H1 (cell line): ENCODE measurements at places on chromosomes 16 and 17. TPM values are rescaled to one million over a fixed set of nuclear protein-coding genes. Genes with fewer than 3 reads are reported as not detected.
A peak's percentile ranks its signal among the peaks of the same experiment; 100 is the strongest.

GRCh38 chr17:30720013-30720471 lies 104.5 kb downstream of the CRLF3 start:
- no peak for DNase-seq
- 0 out of 2 replicates have a peak, but pooled peaks cover 6% of the 10 kb centered on the region for H3K36me3 ChIP-seq
- H3K4me1 ChIP-seq = no peaks in the 10 kb centered on the region
- no peaks in the 10 kb centered on the region for H3K27me3 ChIP-seq

DNA sequence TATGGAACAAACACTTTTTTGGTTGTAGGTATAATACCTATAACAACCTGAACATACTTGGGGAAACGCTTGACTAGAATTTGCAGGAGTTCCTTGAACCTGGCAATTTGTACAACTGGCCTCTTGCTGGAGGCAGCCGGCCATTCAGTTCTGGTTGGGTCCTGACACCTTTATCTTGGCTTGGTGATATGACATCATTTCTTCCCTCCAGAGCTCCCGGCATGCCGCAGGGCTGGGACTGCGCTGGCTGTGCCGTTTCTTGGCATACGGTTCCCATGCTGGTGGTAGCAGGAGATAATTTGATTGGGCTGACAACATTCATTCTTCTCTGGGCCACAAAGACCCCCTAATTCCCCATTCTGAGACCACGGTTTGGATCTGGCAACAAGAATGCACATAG lies 87.5 kb downstream of the ASIC2 start:
- no peaks in the 10 kb centered on the region for H3K4me1 ChIP-seq
- no peak for DNase-seq
- no peak overlapping the region for H3K4me3 ChIP-seq
- H3K36me3 ChIP-seq = no peaks in the 10 kb centered on the region

- no peak for DNase-seq
- H3K4me1 ChIP-seq = peaks cover 2% of the 10 kb centered on the region; the same call in 1 of the 2 replicates
- peaks cover 12% of the 10 kb centered on the region for H3K27me3 ChIP-seq
- no peaks in the 10 kb centered on the region for H3K36me3 ChIP-seq
- H3K4me3 ChIP-seq = peak overlapping the region; percentile 60
These were observed 38.4 kb upstream of the ARL4D start for GRCh38 chr17:43360376-43360738.

The ASPA gene
- total RNA-seq = not detected in 2 replicates

The TUBG2 gene
- 13.0 and 14.8 TPM in 2 replicates for total RNA-seq

The PRKCB gene
- total RNA-seq = 12.1 and 13.0 TPM in 2 replicates

- H3K4me1 ChIP-seq = no peaks in the 10 kb centered on the region
- DNase-seq = no peak
- no peaks in the 10 kb centered on the region for H3K27me3 ChIP-seq
- no peak overlapping the region for H3K4me3 ChIP-seq
These were observed 578.2 kb downstream of the TOX3 start for GRCh38 chr16:51968749-51969148.

DNA sequence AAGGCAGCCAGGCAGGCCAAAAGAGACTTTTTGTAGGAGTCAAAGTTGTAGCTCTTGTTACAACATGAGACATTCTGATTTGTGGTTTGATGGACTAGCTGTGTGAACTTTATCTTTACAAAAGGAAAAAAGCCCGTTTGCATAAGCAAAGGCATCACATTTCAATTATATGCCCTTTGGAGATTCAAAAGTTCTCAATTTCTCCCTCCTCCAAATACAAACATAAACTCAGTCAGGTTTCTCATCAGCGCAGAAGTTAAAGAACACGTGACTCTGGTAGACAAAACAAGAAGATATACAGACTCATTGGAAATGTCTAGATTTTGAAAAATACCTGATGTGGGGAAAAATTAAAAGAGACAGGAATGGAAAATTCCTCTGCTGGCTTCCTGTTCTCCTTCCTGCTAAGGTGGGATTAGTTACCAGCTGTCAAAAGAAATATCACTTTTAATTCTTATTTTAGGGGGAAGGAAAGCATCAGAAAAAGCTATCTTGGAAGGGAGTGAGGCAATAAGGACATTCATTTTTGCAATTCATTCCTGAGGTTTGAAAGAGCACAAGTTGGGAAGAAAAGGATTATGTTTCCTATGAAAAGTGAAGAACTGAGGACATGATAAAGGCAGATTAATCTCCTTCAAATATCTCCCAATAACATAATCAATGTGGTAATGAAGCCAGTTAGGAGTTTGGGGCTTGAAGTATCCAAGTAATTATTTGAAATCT lies 4.6 kb upstream of the KCNJ16 start:
- H3K27me3 ChIP-seq = no peaks in the 10 kb centered on the region
- DNase-seq = no peak
- H3K4me1 ChIP-seq = no peaks in the 10 kb centered on the region
- no peaks in the 10 kb centered on the region for H3K36me3 ChIP-seq
- no peak overlapping the region for H3K4me3 ChIP-seq

- no peaks in the 10 kb centered on the region for H3K4me1 ChIP-seq
- no peak overlapping the region for H3K27ac ChIP-seq
- no peaks in the 10 kb centered on the region for H3K36me3 ChIP-seq
- no peak for DNase-seq
- no peak overlapping the region for H3K4me3 ChIP-seq
These were observed 109.0 kb downstream of the HS3ST3A1 start for GRCh38 chr17:13492737-13493122.

DNA sequence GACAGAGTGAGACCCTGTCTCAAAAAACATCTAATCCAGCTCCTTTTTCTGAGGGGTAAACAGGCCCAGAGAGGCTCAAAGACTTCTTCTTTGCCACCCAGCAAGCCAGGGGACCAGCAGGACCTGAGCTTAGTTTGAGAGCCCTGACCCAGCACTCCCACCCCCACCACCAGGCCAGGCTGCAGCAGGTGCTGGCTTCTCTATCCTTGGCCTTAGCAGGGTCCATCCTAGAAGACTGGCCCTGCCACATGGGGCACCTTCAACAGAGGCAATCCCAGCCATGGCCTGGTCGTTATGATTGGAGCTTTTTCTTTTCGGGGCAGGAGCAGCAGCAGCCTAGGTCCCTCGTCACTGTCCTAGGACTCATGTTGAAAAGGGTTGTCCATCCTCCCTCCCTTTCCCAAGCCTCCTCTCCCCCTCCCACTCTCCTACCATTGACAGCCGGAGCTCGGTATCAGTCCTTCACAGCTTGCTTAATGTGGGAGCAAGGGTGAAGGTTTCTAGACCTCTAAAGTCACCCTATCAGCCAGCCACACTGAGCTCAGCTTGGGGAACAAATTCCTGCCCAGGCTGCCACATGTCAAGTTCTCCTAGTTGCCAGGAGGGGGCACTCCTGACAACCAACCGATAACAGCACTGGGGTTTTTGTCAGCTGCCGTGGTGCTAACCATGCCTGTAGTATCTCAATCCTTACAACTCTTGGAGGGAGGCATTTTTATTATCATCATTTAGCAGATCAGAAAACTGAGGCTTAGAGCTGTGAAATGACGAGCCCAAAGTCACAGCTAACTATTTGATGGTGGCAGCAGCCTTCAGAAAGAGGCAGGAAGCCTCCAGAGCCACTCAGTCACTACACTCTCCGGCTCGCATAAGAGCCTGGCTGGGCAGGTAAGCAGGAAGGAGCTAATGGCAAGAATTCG lies 11.2 kb downstream of the MRPL27 start:
- peak; percentile 34 for DNase-seq
- peaks cover 22% of the 10 kb centered on the region for H3K36me3 ChIP-seq
- no peak overlapping the region for H3K27ac ChIP-seq
- peaks cover 27% of the 10 kb centered on the region for H3K4me1 ChIP-seq
- H3K4me3 ChIP-seq = no peak overlapping the region
- H3K27me3 ChIP-seq = no peaks in the 10 kb centered on the region

DNA sequence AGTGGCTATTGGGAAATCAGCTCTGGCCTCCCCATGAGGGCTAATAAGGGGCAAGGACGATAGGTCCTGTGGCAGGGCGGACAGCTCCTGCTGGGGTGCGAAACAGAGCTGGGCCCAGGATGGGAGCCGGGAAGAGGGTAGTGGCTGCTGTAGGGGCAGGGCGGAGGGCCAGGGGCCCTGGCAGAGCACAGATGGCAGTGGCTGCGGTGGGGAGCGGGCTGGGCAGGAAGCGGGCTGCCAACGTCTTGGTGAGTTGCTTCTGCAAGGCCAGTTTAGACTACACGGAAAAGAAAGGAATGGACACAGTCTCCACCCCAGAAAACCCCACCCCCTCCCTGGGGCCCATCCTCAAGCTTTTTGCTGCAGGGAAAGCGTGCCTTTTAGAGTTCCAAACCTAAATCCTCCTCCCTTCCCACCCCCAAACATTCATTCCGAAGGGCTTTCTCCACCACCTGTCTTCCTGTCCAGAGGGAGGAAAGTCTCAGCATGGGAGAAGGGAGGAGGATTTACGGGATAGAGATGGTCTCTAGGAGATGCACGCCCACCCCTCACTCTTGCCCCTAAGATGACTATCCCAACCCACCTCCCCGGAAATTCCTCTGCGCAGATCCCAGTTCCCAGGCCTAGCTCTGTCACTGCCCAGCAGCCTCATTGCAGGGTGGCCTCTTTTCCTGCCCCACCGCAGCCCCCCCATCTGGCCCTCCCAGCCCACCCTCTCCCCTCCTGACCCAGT lies 7.1 kb downstream of the NKIRAS2 start:
- H3K36me3 ChIP-seq = peaks cover 13% of the 10 kb centered on the region
- H3K4me1 ChIP-seq = peaks cover 2% of the 10 kb centered on the region; the same call in 1 of the 2 replicates
- H3K4me3 ChIP-seq = no peak overlapping the region
- H3K27ac ChIP-seq = no peak overlapping the region
- no peaks in the 10 kb centered on the region for H3K27me3 ChIP-seq

GRCh38 chr16:77897129-77897437 lies 108.7 kb downstream of the VAT1L start:
- H3K4me3 ChIP-seq = no peak overlapping the region

The CHMP6 gene
- 15.7 and 16.0 TPM in 2 replicates for total RNA-seq

GRCh38 chr17:76840443-76840767 lies 27.8 kb upstream of the MGAT5B start:
- H3K4me3 ChIP-seq = peak overlapping the region; percentile 31; the same call in 1 of the 2 replicates
- peaks cover 9% of the 10 kb centered on the region for H3K27me3 ChIP-seq
- H3K4me1 ChIP-seq = peaks cover 15% of the 10 kb centered on the region
- no peak for DNase-seq
- no peak overlapping the region for H3K27ac ChIP-seq

The CDH11 gene
- 8.4 and 8.7 TPM in 2 replicates for total RNA-seq

GRCh38 chr17:45318561-45319230 lies 1.9 kb upstream of the MAP3K14 start:
- H3K4me3 ChIP-seq = no peak overlapping the region
- peaks cover 2% of the 10 kb centered on the region; the same call in 1 of the 2 replicates for H3K27me3 ChIP-seq
- no peaks in the 10 kb centered on the region for H3K36me3 ChIP-seq
- H3K27ac ChIP-seq = no peak overlapping the region
- no peak for DNase-seq

DNA sequence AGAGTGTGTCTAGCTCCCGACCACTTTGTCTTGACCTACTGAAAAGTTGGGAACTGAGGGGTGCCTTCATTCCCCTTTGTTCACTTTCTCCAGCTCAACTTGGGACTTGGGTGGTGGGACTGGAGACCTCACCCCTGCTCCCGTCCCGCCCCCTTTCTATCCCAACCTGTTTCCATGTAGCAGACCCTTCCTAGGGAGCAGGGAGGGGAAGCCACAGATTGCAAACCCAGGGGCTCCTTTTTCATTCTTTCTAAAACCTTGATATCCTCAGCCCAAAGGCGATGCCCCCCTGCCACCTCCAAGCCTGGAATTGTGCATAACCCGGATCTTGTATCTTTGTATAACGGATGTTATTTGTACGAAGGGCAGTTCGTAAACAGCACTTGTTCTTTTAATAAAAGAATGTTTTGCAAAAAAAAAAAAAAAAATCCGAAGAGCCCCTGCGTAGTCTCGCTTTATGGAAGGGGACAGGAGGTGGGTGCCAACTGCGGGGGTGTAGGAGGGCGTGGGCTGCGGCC lies 714 bp upstream of the CISD3 start:
- DNase-seq = no peak
- H3K4me1 ChIP-seq = peaks cover 7% of the 10 kb centered on the region; the same call in 1 of the 2 replicates
- no peaks in the 10 kb centered on the region for H3K27me3 ChIP-seq
- H3K4me3 ChIP-seq = peak overlapping the region; percentile 72
- H3K36me3 ChIP-seq = no peaks in the 10 kb centered on the region
- H3K27ac ChIP-seq = no peak overlapping the region

GRCh38 chr17:73142872-73143381 lies 21.9 kb upstream of the SSTR2 start:
- H3K27ac ChIP-seq = no peak overlapping the region
- no peaks in the 10 kb centered on the region for H3K27me3 ChIP-seq
- no peaks in the 10 kb centered on the region for H3K36me3 ChIP-seq
- H3K4me3 ChIP-seq = no peak overlapping the region
- no peaks in the 10 kb centered on the region for H3K4me1 ChIP-seq
- DNase-seq = no peak

DNA sequence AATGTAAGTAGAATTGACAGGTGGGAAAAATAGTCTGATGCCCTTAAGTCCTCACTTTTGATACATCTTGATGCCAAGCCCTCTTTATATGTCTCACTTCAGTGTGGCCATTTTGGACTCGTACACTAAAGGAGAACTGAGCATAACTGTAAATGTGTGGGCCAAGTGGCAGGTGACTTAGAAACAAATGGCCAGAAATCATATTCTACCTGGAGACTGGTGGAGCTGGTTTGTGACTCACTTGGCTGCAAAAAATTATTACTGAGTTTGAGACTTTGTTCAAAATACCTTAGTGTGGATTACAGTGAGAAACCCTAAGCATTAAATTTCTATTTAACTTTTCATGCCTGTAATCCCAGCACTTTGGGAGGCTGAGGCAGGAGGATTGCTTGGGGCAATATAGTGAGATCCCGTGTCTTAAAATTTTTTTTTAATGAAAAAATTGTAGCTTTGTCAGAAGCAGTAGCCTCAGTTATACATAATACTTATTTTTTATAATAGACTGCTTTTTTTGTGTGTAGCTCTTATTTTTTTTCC lies 5.0 kb downstream of the HAPSTR1 start:
- DNase-seq = no peak
- no peaks in the 10 kb centered on the region for H3K27me3 ChIP-seq
- peaks cover 4% of the 10 kb centered on the region for H3K4me1 ChIP-seq
- H3K36me3 ChIP-seq = peaks cover 54% of the 10 kb centered on the region
- H3K4me3 ChIP-seq = no peak overlapping the region
- H3K27ac ChIP-seq = no peak overlapping the region

The ZPBP2 gene
- not detected in 2 replicates for total RNA-seq

The STX4 gene
- total RNA-seq = 32.3 and 39.2 TPM in 2 replicates

The WSCD1 gene
- total RNA-seq = 39.0 and 47.4 TPM in 2 replicates

DNA sequence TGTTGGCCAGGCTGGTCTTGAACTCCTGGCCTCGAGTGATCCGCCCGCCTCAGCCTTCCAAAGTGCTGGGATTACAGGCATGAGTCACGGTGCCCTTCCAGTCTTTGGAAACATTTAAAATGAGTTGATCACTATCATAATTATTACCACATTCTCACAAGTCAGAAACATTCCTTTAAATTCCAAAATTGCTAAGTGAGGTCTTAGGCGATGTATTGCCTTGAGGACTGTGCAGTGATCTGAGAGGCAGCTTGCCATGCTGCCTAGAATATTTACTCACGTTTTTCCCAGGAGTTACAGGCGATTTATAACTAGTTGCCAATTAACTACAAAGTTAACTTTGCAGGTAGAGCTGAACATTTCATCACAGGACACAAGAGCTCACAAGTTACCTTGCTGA lies 5.7 kb upstream of the ATXN1L start:
- no peak overlapping the region for H3K4me3 ChIP-seq
- H3K36me3 ChIP-seq = no peaks in the 10 kb centered on the region
- no peak overlapping the region for H3K27ac ChIP-seq

The SMTNL2 gene
- total RNA-seq = 3.7 and 4.5 TPM in 2 replicates
